CD4-positive, alpha-beta T cell treated with Interleukin-17A for 1 hour (primary cell): ENCODE measurements at places on chromosomes 7 and 10.

- peak; percentile 20 for DNase-seq
Measured at GRCh38 chr7:105792488-105793370, 83.7 kb downstream of the ATXN7L1 start.

DNA sequence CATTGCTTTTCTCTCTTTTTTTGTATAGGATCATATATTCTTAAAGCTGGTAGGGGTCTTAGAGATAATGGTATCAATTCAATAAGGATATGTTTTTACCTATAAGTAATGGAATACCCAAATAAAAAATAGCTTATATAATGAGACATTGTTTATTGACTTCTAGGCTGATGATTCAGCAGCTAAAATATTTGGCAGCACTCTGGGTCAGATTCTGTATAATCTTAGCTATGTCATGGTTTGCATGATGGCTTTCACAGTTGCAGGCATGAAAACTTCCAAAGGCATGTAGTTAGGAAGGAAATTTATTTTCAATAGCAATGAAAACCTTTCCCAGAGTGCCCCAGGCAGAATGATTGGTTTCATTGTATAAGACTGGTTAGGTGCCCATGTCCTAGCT, 32.1 kb upstream of the A1CF start:
- DNase-seq: no peak

DNA sequence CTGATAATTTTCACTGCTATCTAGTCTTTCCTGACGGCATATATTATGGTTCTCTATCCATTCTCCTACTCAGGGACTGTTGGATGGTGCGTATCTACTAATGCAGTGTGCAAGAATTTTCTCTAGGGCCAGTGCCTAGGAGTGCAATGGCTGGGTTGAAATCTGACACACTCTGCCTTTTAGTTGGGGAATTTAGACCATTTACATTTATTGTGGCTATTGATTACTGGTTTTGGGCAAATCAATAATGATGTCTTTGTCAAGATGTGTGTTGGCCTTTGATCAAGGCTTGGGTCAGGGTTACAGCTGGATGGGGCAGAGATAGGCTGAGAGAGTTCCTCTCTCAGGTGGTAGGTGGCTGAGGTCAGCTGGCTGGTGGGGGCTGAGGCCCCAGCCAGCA, 21.8 kb downstream of the NPTX2 start:
- DNase-seq: no peak

DNA sequence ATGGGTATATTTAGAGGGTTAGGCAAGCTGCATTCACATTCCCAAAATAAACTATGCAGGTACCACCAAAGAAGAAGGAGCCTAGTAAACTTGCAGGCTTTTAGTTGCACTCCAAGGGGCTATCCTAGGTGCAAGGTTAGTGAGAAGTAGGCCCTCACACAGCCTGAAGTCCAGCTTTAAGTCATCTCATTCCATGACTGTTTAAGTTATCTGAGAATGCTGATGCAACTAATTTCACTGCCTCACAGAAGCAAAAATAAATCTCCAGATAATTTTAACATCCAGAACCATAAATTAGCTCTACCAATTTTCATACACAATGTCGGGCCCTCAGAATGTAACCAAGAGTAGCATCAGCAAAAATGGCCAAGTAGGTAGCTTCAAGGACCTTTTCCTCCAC, 34.3 kb upstream of the HHEX start:
- DNase-seq: no peak

DNA sequence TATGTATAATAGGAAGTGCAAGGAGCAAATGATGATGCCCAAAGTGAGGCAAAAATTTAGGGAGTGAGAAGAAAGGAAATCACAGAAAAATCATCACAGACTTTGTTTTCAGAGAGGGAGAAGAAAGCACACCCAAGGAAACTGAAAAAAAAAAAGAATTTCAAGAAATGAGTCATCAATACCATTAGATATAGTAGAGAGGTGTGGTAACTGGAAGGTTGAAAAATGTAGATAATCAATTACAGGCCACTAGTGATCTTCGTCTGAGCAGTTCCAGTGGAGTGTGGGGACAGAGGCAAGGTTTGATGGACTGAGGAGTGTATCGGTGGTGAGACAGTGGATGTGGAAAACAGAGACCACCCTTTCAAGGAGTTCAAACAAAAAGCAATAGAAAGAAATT, 31.7 kb downstream of the ASB4 start:
- no peak for DNase-seq
